Articular chondrocyte of knee joint (primary cell): ENCODE measurements at places on chromosomes 7 and 10. TPM values are rescaled to one million over a fixed set of nuclear protein-coding genes. Genes with fewer than 3 reads are reported as not detected.

MYH16 gene
- total RNA-seq: not detected in 2 replicates

ADCY1 gene
- 0.39 and 0.43 TPM in 2 replicates for total RNA-seq

PAX4 gene
- not detected in 2 replicates for total RNA-seq

SGMS1 gene
- total RNA-seq: 68.7 and 73.4 TPM in 2 replicates

ABCA13 gene
- 0.13 and 0.43 TPM in 2 replicates for total RNA-seq

RELN gene
- under 0.01 TPM in 2 replicates for total RNA-seq

LIPM gene
- total RNA-seq: not detected in 2 replicates

RET gene
- total RNA-seq: 0.32 and 0.65 TPM in 2 replicates

ABCB1 gene
- total RNA-seq: 0.32 TPM in 1 of 2 replicates, not detected in the other

CXCL12 gene
- 17.7 and 69.9 TPM in 2 replicates for total RNA-seq

INMT gene
- 0.13 and 0.65 TPM in 2 replicates for total RNA-seq

HOXA3 gene
- 8.1 and 9.4 TPM in 2 replicates for total RNA-seq

TMEM270 gene
- not detected in 2 replicates for total RNA-seq

PON3 gene
- total RNA-seq: 1.6 and 2.6 TPM in 2 replicates
